ENCODE measurements at places on chromosomes 2 and 18.

DNA sequence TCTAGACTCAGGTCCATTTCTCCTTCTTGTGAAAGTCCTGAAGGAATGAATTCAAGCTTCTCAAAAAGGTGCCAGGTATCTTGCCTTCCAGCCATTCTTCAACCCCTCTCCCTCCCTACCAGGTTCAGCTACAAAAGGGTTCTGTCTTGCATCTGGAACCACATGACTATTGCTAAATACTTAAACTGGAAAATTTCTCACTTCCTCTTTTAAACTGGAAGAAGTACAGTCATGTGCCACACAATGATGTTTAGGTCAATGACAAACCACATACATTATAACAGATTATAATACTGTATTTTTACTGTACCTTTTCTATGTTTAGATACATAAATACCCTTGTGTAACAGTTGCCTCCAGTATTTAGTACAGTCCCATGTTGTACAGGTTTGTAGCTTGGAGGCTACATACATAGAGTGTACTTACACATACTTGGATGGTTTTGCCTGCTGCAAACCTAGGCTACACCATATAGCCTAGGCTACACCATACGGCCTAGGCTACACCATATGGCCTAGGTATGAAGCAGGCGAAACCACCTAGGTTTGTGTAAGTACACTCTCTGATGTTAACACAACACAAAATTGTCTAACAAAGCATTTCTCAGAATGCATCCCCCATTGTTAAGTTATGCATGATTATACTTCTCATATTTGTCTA, 142.0 kb upstream of the DNMT3A start:
- no peak for DNase-seq

- no peak for DNase-seq
These were observed 289.3 kb upstream of the TANK start for GRCh38 chr2:160870729-160871465.

GRCh38 chr18:354471-354870, 86.6 kb upstream of the THOC1 start:
- no peak for DNase-seq

GRCh38 chr2:117553448-117553847, 261.0 kb upstream of the DDX18 start:
- DNase-seq: no peak

DNA sequence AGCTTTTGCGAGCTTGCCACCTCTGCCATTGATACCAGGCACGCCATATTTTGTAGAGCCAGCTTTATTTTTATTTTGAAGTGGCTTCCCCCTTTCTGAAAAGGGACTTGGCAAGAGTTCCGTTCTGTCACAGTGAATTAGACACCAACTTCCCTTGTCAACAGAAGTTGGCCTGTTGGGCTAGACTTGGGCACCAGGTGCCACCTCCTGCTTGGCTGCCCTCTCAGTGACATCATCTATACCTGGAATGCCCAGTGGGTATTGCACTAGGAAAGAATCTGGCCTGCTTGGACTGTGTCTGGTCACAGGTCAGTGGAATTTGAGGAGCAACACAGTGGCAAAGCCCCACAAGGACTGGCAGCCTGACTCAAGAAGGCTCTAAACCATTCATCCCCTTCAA, 101.0 kb downstream of the BCL2L11 start:
- DNase-seq: no peak

DNA sequence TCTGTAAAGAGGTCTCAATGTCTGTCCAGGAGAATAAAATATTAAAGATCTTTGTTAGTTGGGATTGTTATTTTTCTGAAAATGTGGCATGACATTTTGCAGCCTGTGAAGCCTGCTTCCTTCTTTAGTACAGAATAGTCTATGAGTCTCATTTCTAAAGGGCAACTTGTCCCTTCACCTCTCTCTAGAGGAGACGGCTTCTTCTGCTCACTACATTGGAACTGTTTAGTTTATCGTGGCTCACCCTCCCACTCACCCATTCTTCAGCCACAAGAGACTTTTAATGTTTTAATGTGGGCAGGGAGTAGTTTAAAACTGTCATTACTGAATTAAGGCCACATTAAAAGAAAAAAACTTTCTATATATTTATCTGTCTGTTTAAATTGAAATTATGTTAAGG, 161.0 kb downstream of the BARD1 start:
- DNase-seq: no peak

DNA sequence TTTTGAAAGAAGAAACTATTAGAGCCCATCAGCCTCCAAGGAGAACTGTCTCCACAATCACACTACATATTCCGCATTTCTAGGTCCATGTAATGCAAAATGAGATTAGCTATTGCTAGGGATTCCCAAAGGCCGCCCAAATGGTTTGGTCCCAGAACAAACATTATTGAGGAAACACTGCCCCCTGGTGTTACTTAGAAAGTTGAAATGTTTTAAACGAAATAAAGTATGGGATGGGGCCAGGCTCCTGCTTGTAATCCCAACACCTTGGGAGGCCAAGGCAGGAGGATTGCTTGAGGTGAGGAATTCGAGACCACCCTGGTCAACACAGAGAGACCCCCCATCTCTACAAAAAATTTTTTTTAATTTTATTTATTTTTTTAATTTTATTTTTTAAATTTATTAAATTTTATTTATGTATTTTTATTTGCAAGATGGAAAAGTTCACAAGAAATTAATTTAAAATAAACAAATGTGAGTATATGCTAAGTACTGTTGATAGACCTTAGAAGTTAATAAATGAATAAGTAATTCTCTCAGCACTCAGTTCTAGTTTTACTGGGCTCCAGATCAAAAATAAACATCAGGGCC, 5.5 kb downstream of the NHEJ1 start:
- no peak for DNase-seq

GRCh38 chr2:95063086-95063958, 37.8 kb downstream of the MAL start:
- no peak for DNase-seq

DNA sequence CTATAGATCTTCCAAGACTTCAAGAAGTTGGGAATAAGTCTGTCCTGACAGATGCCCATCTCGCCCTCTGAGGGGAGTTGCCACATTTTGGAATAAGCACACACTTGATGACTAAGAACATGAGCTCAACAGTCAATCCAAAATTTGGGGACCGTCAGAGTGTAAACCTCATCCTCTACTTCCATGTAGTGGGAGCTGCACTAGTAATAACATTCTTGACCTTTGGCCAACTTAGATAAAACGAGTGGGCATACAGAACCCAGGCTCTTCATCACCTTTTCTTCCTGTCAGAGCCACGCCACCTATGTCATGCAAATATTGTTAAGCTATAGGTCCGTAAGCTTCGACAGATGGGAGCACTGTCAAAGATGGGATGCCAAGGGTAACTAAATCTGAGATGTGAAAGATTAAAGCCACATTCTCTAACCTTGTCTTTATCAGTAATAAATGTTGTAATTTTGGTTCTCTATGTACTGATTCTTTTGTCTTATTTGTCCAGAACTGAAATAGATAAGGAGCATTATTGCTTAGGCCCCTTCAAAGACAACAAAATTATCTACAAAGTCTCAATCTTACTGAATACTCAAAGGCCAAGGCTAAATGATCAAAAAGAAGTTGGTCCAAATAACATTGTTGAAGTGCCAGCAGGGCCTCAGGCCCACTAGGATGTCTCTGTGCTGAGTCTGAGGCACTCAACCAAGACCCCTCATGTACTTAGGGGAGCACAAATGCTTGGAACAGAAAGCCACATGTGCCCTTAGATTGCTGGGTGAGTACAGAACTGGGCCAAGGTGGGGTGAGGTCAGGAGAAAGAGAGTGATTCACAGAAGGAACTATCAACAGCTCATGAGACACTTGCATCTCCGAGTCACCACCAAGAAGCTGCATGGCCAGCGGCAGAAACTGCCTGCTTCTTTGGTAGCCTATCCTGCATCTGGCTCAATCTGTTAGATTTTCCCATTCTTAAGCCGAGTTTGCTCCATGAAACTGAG, 15.0 kb downstream of the CDH2 start:
- no peak for DNase-seq

DNA sequence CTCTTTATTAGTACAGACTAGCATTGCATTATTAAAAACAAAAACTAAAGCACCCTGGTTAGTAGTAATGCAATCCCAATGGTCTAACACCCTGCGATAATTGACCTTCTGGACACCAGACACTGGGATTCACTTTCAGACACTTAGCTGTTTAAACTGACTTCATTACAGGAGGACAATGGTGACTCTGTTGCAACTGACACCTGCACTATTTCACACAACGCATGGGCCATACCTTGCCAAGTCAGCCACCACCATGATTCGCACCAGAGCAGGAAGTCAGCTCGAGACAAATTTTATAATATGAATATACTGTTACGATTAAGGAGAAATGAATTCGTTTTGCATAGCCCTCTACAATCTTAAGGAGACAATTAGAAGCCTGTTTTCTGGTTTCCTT, 150.7 kb downstream of the MEIS1 start:
- DNase-seq: no peak

- no peak for DNase-seq
These were observed 131.2 kb upstream of the ERBB4 start for GRCh38 chr2:212669761-212670160.

GRCh38 chr2:126797622-126798275, 100.9 kb upstream of the TEX51 start:
- DNase-seq: no peak

DNA sequence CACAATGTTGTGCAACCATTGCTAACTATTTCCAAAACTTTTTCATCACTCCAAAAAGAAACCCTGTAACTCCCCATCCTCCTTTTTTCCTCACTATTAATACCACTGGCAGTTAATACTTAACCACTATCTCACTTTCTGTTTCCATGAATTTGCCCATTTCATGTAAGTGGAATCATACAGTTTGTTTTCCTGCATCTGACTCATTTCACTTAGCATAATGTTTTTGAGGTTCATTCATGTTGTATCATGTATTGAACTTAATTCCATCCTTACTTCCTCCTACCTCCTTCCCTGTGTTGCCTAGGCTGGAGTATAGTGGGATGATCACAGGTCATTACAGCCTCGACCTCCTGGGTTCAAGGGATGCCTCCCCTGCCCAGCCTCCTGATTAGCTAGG, 68.3 kb downstream of the FAM117B start:
- no peak for DNase-seq

GRCh38 chr2:173386738-173387065, 32.0 kb downstream of the CDCA7 start:
- DNase-seq: no peak

GRCh38 chr2:217807753-217808152, 195.0 kb downstream of the TNS1 start:
- DNase-seq: no peak

DNA sequence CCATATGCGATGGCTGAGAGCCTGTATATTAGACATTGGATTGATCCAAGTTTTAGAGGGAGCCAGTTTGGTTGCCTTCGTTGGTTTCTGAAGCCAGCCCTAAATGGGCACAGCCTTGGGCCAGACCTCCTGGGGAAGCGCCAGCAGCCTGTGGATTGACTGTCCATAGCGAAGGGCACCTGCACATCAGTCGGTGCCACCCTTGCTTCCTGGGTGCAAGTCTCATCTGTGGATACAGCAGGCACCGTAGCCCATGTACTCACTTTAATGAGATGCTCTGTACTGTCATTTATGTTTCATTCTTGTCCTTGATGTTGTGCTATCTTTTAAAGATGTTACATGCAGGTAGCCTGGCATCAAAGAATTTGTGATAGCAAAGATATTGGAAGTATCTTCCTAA, 536.4 kb upstream of the NRP2 start:
- no peak for DNase-seq

DNA sequence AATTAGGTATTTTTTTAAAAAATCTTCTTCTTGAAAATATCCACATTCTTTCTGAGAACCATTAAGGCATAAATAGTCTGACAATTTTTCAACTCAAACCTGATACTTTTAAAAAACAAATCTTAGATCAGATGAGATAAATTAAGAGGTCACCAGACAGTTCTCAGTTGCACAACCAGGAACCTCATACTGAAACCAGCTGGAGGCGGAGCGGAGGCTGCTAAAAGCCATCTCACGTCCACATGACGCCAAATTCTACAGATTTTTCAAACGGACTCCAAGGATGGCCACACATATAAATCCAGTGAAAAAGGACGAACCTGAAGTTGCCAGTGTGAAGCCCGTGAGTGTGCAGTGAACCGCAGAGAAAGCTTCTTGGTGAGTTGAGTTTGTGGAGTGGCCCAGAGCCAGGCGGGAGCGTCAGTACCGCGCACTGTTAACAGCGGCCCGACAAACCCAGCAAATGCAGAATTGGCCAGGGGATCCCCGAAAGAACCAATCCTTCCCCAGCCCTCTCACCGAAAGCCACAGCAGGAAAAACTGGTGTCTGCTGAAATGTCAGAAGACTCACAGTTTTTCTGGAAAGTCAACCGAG, 53.1 kb upstream of the BBS5 start:
- no peak for DNase-seq

DNA sequence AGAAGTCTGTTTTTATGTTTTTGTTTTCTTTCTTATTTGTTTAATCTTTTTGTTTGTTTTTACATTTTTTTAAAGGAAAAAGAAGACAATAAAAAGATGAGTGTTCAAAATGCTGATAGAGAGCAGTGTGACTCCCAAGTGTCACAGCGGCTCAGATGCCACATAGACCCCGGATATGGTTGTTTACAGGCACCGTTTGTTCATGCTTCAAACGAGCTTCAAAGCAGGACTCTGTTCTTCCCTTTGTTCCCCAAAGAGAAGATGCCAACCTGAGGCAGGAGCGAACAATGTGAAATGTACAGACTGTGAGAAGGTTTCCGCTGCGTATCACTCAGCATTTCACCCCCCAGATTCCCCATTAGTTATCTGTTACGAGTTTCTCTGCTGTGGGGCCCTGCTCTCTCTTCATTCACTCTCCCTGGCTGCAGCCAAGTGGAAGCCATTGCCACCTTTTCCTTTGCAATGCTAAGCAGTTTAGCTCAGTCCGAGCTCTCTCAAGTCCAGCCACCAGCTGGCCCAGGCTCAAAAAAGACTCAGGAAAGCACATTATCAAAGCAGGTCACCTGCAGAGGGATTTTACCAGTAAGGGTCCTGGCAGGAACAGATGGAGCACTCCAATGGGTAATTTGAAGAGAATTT, 36.4 kb upstream of the PHLPP1 start:
- no peak for DNase-seq

- DNase-seq: peak; percentile 64
These were observed 200.6 kb upstream of the RASGRP3 start for GRCh38 chr2:33275689-33276444.

- no peak for DNase-seq
These were observed 27.1 kb downstream of the HS1BP3 start for GRCh38 chr2:20623741-20624155.

DNA sequence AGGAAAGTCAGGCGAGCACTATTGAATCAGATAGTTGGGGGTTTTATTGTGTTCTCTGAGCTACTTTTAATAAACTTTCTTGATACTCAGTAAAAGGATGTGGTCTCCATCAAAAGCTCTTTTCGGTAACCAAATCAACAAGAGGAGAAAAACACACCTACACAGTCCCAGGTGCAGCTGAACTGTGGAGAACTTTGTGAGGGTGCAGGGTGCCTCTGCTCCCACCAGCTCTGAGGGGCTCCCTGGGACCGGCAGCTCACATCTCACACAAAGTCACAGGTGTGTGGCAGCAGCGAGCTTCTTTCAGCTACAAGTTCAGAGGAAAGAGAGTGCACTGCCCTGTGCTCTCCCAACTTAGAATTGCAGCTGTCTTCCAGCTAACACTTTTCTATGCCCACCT, 650.4 kb downstream of the RNF144A start:
- DNase-seq: no peak

GRCh38 chr2:181915102-181915501, 23.6 kb downstream of the ITPRID2 start:
- DNase-seq: no peak

GRCh38 chr2:31337860-31338259, 76.7 kb downstream of the XDH start:
- DNase-seq: peak; percentile 53

- DNase-seq: no peak
These were observed 28.3 kb downstream of the CYBRD1 start for GRCh38 chr2:171550613-171551012.
